ENCODE measurements at places on chromosomes 3 and 15.

DNA sequence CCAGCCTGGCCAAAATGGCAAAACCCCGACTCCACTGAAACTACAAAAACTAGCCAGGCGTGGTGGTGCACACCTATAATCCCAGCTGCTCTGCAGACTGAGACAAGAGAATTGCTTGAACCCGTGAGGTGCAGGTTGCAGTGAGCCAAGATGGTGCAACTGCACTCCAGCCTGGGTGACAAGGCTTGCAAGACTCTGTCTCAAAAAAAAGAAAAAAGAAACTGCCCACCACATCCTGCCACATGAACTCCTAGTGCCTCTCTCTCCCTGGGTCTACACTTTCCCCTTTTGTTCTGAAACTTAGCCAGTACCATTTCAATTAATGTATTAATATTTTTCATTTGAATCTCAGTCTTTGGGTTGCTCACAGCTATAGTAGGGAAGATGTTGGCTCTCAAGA is 192.2 kb upstream of the MME start:
- no peak for DNase-seq

DNA sequence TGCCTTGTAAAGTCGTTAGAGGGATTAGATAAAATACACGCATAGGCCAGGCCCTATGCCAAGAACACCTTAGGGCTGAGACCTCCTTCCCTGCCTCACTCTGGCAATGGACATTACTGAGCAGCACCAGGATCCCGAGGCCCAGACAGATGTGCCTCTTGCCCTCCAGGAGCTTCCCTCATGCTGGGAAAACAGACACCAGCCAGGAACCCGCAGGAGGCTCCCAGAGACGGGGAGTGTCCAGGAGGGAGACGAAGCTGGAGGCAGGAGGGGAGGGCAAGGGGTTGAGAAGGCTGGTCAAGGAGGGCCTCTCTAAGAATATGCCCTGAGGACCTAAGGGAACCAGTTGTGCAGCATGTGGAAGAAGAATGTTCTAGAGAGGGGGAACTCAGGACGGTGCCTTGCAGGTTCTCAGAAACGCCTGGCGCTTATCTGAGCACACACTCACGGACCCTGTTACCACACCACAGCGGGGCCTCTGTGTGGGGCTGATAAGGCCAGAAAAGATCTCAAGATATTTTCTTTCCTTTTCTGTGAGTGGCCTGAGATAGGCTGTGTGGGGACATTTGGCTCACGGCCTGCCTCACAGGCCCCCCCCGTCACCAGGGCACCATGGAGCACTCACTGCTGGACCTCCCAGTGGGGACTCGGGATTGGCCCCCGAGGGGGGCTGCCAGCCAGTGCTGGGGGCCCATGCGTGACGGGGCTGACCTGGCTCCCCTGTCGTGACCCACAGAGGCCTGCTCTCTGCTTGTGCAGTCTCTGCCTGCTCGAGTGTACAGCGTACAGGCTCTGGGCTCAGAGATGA is 22.0 kb upstream of the CYP11A1 start:
- no peak for DNase-seq

- DNase-seq: no peak
Measured at GRCh38 chr3:30649572-30650318, 43.3 kb downstream of the TGFBR2 start.

- no peak for DNase-seq
Measured at GRCh38 chr3:52420388-52420787, 24.5 kb downstream of the SEMA3G start.

- no peak for DNase-seq
Measured at GRCh38 chr3:15892311-15893227, 94.8 kb upstream of the ANKRD28 start.

GRCh38 chr3:119870512-119870911 is 88.6 kb downstream of the NR1I2 start:
- no peak for DNase-seq

- DNase-seq: no peak
Measured at GRCh38 chr3:185046603-185047002, 106.3 kb downstream of the C3orf70 start.

DNA sequence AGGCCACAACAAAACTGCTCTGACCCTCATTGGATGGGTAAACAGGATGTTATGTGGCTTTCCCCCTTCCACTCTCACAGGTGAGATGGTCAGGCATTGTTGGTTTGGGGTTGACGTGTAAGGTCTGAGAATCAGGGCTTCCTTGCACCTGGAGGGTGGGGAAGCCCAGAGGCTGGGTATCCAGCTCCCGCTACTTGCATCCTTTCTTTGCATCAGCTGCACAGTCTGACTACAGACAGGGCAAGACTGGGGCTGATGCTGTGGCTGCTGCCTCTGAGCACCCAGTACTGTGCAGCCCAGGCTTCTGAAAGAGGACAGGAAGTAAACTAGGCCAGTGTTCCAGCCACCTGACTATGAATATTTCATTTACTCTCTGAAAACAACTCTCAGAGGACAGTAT is 58.0 kb upstream of the ATP2B2 start:
- no peak for DNase-seq

- no peak for DNase-seq
Measured at GRCh38 chr15:85531083-85531482, 150.7 kb downstream of the AKAP13 start.

GRCh38 chr15:86042226-86042625 is 37.4 kb upstream of the AGBL1 start:
- no peak for DNase-seq

DNA sequence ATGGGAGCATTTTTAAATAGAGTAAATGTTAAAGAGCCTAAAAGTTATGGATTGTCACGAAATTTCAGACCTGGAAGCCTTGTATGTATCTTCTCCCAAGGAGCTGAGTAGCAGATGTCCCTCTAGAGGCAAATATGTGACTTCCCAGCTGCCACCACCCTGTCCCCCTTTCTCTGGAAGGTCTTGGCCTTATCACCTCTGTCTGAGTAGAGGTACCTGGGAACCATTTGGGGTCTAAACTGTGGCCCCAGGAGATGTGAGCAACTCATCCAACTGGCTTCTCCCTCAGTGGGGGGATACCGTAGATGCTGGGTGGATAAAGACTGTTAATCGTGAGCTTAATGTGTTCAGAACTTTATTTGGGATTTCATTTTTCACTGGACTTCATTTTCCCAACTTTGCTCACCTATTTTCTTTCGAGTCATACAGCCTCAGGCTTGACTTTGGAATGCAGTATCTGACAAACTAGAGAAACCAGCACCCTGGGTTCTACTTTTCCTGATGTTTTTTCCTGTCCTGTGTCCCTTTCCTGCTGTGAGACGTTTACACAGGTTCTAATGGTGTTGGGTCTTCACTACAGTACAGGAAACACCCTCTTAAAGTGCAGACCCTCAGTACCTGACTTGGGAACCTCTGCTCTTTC is 53.3 kb upstream of the CCR4 start:
- DNase-seq: no peak

- no peak for DNase-seq
Measured at GRCh38 chr3:195897081-195897852, 11.1 kb downstream of the TNK2 start.

- no peak for DNase-seq
Measured at GRCh38 chr3:12363397-12364195, 74.7 kb downstream of the PPARG start.

- no peak for DNase-seq
Measured at GRCh38 chr3:142977399-142977728, 13.9 kb upstream of the PAQR9 start.

- no peak for DNase-seq
Measured at GRCh38 chr15:62058327-62059028, 1.8 kb downstream of the VPS13C start.

- no peak for DNase-seq
Measured at GRCh38 chr3:112092496-112093179, 6.4 kb downstream of the C3orf52 start.

GRCh38 chr15:38227941-38228340 is 24.7 kb upstream of the SPRED1 start:
- DNase-seq: no peak

- no peak for DNase-seq
Measured at GRCh38 chr3:79564192-79564591, 203.6 kb downstream of the ROBO1 start.

GRCh38 chr15:46091860-46092450 is 457.1 kb downstream of the SQOR start:
- DNase-seq: no peak

GRCh38 chr15:101070502-101071273 is 151.5 kb downstream of the LRRK1 start:
- no peak for DNase-seq

GRCh38 chr3:141938011-141938500 is 61.6 kb downstream of the ATP1B3 start:
- no peak for DNase-seq

- no peak for DNase-seq
Measured at GRCh38 chr3:63644212-63644797, 8.2 kb upstream of the SNTN start.

GRCh38 chr3:175421902-175422301 is 562.8 kb downstream of the NAALADL2 start:
- no peak for DNase-seq

DNA sequence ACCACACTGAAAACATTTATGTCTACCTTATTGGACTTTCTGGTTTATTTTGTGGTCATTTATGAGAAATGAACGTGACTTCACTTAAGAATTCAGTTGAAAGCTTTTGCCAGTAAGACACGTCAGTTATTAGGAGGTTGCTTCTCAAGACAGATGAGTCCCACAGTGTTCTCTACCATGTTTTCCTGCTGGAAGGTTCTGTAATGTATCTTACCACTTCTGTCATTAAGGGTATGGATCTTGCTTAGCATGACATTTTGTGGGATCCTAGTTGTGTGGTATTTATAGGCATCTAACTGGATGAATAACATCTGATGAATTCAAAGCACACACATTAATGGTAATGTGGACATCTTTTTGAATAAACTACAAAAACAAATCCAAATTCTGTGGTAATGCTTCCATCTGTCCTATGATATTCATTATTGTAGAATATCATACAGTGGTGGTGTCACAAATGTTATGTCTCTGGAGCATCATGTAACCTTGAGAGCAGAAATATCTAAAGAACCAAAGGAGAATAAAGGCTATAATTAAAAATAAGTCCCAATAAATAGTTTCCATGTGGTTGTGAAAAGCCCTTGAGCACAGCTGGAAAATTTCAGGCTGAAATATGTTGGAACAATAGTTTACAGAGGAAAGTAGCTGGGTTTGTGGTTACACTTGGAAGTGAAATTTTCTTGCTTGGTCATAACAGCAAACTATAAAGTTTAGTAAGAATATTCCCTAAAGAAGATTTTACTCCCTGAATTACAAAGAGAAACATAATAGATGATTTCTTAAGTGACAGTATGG is 61.5 kb downstream of the C3orf38 start:
- DNase-seq: no peak

GRCh38 chr3:172680684-172681083 is 30.2 kb downstream of the NCEH1 start:
- DNase-seq: no peak

DNA sequence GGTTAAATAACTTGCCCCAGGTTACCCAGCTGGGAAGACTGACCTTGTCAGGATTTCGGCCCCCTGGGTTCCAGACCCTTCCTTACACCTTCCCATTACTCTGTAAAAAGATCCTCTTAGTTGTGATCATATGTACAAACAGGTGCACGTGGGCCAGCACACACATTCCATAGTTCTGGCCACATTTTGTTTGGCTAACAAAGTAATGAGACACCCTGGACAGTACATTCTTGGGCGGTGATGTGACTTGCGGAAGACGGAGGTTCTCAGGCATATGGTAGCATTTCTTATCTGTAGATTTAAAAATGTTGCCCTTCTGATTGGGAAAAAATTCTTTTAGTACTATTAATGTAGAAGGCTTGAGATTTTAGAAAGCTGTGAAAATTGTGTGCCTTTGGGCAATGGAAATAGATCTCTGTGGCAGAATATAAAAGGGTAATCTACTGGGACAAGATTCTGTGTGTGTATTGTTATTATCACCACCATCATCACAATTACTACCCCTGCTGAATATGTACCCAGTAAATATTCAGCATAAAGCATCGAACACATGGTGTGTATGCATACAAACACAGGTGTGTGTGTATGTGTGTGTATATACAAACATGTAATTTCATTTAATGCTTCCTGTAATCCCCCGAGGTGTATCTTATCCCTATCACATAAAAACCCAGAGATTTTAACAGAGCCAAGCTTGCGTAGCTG is 205.4 kb upstream of the UBE2E1 start:
- DNase-seq: no peak

- no peak for DNase-seq
Measured at GRCh38 chr3:177468331-177468730, 271.0 kb upstream of the TBL1XR1 start.

- DNase-seq: no peak
Measured at GRCh38 chr3:167862104-167862730, 126.7 kb downstream of the SERPINI1 start.

DNA sequence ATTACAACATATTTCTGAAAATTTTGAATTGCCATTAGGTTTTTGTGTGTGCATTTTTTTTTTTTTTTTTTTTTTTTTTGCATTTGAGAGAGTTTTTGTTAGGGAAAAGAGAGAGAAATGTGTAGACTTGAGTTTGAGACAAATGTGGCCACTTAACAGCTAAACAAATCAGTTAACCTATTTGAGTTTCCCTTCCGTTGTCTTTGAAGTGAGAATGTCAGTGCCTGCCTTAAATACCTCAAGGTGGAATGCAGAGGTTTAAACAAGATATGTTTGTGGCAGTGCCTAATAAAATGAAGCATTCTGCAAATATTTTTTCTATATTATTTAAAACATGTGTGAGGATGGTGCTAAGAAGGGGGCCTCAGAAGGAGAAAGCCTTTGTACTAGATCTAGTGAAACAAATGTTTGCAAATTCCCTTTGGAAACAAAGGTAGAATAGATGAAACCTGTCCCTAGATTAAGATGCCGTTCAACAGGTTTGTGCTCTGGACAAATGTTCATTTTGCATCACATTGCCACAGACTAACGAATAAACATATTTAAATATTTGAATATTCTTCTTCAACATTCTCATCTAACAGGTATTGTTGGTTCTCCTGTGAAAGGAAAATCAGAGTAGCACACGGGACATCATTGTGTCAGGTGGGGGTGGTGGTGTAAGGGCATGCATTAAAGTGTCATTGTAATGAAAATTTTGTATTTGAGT is 80.7 kb downstream of the SATB1 start:
- no peak for DNase-seq

- DNase-seq: no peak
Measured at GRCh38 chr3:195250473-195251251, 20.3 kb downstream of the XXYLT1 start.

DNA sequence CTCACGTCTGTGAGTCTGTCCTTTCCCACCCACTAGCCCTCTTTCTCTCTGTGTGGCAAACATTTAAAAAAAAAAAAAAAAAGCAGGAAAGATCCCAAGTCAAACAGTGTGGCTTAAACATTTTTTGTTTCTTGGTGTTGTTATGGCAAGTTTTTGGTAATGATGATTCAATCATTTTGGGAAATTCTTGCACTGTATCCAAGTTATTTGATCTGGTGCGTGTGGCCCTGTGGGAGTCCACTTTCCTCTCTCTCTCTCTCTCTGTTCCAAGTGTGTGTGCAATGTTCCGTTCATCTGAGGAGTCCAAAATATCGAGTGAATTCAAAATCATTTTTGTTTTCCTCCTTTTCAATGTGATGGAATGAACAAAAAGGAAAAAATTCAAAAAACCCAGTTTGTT is 97.7 kb downstream of the GAP43 start:
- DNase-seq: no peak

- no peak for DNase-seq
Measured at GRCh38 chr3:113275929-113276750, 64.8 kb downstream of the BOC start.

GRCh38 chr3:124258057-124258500 is 266.2 kb upstream of the ROPN1 start:
- DNase-seq: no peak

All from stimulated activated CD8-positive, alpha-beta memory T cell treated with anti-CD3 and anti-CD28 coated beads, Interleukin-4, amount 100 ng/mL, for 1 hour (primary cell).